ENCODE measurements at places on chromosomes 6 and 20.
A peak's percentile ranks its signal among the peaks of the same experiment; 100 is the strongest.

DNA sequence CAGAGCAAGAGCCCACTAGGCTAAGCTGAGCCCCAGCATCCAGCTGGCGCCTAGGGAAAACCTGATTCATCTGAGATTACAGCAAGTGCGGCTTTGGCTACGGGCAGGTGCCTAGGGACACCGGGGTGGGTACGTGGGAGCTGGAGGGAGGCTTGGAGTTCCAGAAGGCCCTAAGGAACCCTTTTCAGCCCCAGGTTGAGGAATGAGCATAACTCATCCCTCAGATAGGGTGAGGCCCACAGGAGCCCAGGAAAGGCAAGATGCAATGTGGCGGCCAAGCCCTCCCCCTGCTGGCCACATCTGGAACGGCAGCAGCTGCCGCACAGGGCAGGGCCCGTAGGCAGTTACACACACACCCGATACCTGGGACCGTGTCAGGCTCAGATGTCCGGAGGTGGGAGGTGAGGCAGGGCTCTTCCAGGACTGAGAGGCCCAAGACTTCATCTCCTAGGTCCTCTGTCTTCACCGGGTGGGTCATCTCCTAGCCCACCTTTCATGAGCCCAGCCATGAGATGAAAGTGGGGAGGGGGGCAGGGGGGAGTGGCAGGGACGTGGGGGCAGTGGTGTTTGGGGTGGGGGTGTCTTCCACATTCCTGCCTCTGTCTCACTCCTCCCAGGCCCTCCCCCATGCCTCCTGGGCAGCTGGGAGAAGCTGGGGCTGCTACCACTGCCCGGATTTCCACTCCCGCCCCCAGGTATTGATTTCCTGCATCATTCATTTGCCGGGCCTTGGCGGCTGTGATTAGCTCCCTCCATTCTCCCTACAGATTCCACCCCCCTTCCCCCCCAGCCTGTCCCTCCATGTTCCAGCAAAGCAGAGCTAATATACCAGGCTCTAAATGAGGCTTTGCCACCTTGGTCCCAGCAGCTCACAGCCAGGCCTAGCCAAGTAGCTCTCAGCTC is 5.5 kb downstream of the MDGA1 start:
- peaks cover 32% of the 10 kb centered on the region for H3K27me3 ChIP-seq
- no peaks in the 10 kb centered on the region for H3K36me3 ChIP-seq
- peak overlapping the region; percentile 0 for H3K27ac ChIP-seq
- no peak overlapping the region for H3K4me3 ChIP-seq

- no peak overlapping the region for H3K27ac ChIP-seq
- H3K4me1 ChIP-seq: no peaks in the 10 kb centered on the region
- ATAC-seq: no peak
- no peak overlapping the region for H3K4me3 ChIP-seq
- no peaks in the 10 kb centered on the region for H3K36me3 ChIP-seq
Observed at GRCh38 chr6:113870917-113871316, 13.8 kb downstream of the MARCKS start.

- H3K27ac ChIP-seq: no peak overlapping the region
- no peaks in the 10 kb centered on the region for H3K36me3 ChIP-seq
- H3K4me3 ChIP-seq: no peak overlapping the region
- ATAC-seq: no peak
- H3K4me1 ChIP-seq: no peaks in the 10 kb centered on the region
- H3K27me3 ChIP-seq: no peaks in the 10 kb centered on the region
Observed at GRCh38 chr6:82298012-82298411, 50.5 kb upstream of the IBTK start.

GRCh38 chr20:58892932-58893224 is 40.4 kb downstream of the GNAS start:
- peak overlapping the region; percentile 96 for H3K27ac ChIP-seq
- peak overlapping the region; percentile 95 for H3K4me3 ChIP-seq
- H3K4me1 ChIP-seq: peaks cover 32% of the 10 kb centered on the region

DNA sequence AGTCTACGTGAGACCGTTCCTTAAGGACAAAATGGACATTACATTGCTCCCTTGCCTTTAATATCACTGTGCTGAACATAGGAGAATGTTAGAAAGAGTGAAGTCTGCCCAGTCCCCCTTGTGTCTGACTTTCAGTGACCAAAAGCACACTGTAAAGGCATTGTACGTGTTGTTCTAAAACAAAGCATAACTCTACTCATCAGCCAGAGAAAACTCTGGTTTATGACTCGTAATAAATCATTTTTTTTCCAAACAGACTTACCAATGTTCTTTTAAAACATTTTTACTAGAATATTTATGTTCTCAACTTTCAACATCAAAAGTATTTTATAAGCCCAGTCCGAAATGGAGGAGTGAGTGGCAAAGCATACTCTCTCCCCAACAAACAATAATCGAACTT is 262.5 kb downstream of the GJA1 start:
- no peak overlapping the region for H3K27ac ChIP-seq
- H3K4me3 ChIP-seq: no peak overlapping the region
- H3K4me1 ChIP-seq: no peaks in the 10 kb centered on the region
- no peaks in the 10 kb centered on the region for H3K36me3 ChIP-seq

DNA sequence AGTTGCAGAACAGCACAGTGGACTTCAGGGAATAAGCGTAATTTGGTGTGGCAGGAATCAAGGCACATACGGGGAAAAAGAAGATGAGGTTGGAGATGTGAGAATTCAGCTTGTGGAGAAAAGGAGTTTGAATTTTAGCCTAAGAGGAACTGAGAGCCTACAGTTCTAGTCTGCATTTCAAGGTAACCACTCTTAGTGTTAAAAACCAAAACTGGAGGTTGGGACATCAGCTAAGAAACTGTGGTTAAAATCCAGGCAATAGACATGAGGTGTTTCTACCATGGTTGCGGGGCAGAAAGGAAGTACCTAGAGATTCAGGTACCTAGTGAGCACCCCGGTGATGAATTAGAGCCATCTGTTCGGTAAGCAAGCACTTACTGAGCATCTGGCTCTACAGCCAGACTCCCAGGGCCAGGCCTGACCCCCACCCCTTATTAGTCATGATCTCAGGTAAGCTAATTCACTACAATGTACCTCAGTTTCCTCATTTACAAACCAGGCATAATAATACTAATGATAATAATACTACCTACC is 44.4 kb downstream of the FAXC start:
- H3K4me3 ChIP-seq: no peak overlapping the region
- H3K27ac ChIP-seq: no peak overlapping the region
- ATAC-seq: no peak
- H3K4me1 ChIP-seq: no peaks in the 10 kb centered on the region
- H3K36me3 ChIP-seq: no peaks in the 10 kb centered on the region

DNA sequence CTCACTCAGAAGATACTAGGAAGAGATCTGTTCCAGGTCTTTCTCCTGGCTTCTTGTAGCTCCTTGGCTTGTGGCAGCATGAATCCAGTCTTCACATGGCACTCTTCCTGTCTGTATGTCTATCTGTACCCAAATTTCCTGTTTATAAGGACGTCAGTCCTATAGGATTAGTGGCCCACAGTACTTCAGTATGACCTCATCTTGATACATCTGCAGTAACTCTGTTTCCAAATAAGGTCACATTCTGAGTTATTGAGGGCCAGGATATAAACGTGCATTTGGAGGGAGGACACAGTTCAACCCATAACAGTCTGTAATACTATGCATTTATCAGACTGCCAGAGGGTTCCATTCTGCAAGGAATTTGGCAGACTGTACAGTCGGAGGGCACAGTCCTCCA is 57.6 kb upstream of the DYNLRB1 start:
- H3K4me1 ChIP-seq: peaks cover 3% of the 10 kb centered on the region
- no peak overlapping the region for H3K27ac ChIP-seq
- no peak for ATAC-seq
- H3K27me3 ChIP-seq: no peaks in the 10 kb centered on the region

DNA sequence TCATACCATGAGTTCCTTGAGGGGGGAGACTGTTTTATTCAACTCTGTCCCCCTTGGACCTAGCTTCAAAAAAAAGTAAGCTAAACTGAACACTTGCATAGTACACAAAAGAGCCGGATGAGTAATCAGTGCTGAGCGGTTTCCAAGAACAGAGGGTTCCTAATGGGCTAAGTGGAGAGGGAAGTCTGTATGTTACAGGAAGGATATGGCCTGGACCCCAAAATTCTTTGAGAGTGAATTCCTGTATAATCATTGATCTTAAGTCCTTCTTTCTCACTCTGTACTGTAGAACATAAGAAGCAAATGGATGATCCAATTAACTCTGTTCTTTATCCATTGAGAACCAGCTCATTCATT is 324.7 kb upstream of the CNR1 start:
- no peak overlapping the region for H3K4me3 ChIP-seq
- no peaks in the 10 kb centered on the region for H3K4me1 ChIP-seq
- no peak for ATAC-seq
- H3K36me3 ChIP-seq: no peaks in the 10 kb centered on the region
- peaks cover 11% of the 10 kb centered on the region for H3K27me3 ChIP-seq

DNA sequence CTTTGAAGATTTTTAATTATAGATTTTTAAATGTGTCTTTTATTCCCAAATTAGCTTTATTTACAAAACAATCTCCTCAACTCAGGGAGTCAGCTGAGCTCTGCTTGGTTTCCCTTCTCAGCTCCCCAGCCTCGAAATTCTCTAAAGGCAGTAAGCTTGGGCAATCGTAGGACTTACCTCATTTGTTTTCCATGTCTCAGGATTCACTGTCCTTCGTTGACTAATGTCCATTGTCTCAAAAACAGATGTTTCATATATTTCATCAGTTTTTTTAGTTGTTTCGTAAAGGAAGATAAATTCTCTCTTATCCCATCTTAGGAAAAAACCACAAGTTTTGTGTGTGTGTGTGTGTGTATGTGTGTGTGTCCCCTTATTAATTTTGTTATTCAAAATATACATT is 102.2 kb upstream of the ADGRF1 start:
- H3K27me3 ChIP-seq: peaks cover 3% of the 10 kb centered on the region
- no peak overlapping the region for H3K27ac ChIP-seq
- no peak for ATAC-seq
- H3K4me1 ChIP-seq: no peaks in the 10 kb centered on the region

GRCh38 chr6:166929542-166930189 is 26.7 kb downstream of the RNASET2 start:
- no peak overlapping the region for H3K27ac ChIP-seq
- peaks cover 74% of the 10 kb centered on the region for H3K36me3 ChIP-seq

GRCh38 chr6:13471184-13471583 is 16.2 kb downstream of the GFOD1 start:
- ATAC-seq: no peak
- peaks cover 7% of the 10 kb centered on the region for H3K4me1 ChIP-seq
- no peak overlapping the region for H3K4me3 ChIP-seq
- no peaks in the 10 kb centered on the region for H3K36me3 ChIP-seq

DNA sequence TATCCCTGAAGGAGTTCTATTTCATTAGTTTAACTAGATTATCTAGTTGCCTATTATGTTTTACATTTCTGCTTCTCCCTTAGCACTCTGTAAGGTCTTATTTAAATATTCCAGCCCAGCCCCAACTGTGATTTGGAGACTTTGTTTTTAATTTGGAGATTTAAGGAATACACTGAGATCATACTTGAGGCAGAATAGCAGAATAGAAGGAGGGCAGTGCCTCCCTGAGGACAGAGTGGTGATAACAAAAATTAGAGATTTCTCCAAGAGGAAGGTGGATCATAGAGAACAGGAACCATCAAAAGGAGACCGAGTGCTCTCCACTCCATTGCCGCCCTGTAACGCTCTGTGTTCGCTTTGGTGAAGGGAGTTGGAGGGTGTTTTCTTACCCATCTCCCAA is 14.8 kb upstream of the CD164 start:
- no peaks in the 10 kb centered on the region for H3K4me1 ChIP-seq
- no peaks in the 10 kb centered on the region for H3K27me3 ChIP-seq
- no peak for ATAC-seq
- no peak overlapping the region for H3K27ac ChIP-seq
- no peak overlapping the region for H3K4me3 ChIP-seq
- H3K36me3 ChIP-seq: no peaks in the 10 kb centered on the region

- no peaks in the 10 kb centered on the region for H3K4me1 ChIP-seq
- H3K36me3 ChIP-seq: no peaks in the 10 kb centered on the region
- no peak overlapping the region for H3K4me3 ChIP-seq
Observed at GRCh38 chr6:52712136-52712535, 41.2 kb downstream of the TMEM14A start.

GRCh38 chr6:138240476-138241245 is 22.4 kb upstream of the PBOV1 start:
- ATAC-seq: no peak
- no peak overlapping the region for H3K27ac ChIP-seq
- H3K27me3 ChIP-seq: peaks cover 29% of the 10 kb centered on the region
- H3K36me3 ChIP-seq: no peaks in the 10 kb centered on the region

DNA sequence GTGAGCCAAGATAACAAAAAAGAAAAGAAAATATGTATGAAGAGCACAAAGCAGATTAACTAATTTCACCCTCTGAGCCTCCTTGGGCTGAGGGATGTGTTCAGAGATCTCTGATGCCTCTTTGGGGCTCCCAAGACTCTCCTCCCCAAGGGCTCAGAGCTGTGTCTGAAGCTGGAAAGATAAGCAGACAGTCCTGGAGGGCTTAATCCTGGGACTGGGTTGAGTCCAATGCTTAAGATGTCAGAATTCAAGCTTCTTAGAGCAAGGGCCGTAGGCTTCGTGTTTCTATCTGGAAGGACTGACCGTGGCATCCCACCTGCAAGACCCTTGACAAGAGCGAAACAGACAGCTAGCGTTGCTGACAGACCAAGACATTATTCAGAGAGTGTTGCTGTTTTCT is 229.0 kb downstream of the ZMYND8 start:
- no peaks in the 10 kb centered on the region for H3K36me3 ChIP-seq
- H3K27ac ChIP-seq: no peak overlapping the region
- peaks cover 26% of the 10 kb centered on the region for H3K27me3 ChIP-seq
- no peaks in the 10 kb centered on the region for H3K4me1 ChIP-seq
- ATAC-seq: no peak
- no peak overlapping the region for H3K4me3 ChIP-seq

GRCh38 chr6:29899281-29899680 is 43.1 kb upstream of the HLA-A start:
- no peak for ATAC-seq
- H3K27me3 ChIP-seq: no peaks in the 10 kb centered on the region
- no peaks in the 10 kb centered on the region for H3K4me1 ChIP-seq

- no peaks in the 10 kb centered on the region for H3K36me3 ChIP-seq
- ATAC-seq: no peak
- H3K4me3 ChIP-seq: no peak overlapping the region
- H3K27me3 ChIP-seq: no peaks in the 10 kb centered on the region
Observed at GRCh38 chr6:45256697-45257695, 71.1 kb upstream of the RUNX2 start.

- peaks cover 12% of the 10 kb centered on the region for H3K27me3 ChIP-seq
- H3K27ac ChIP-seq: no peak overlapping the region
- H3K4me3 ChIP-seq: no peak overlapping the region
- H3K36me3 ChIP-seq: no peaks in the 10 kb centered on the region
Observed at GRCh38 chr20:40718982-40719729, 30.1 kb upstream of the MAFB start.

GRCh38 chr20:14197097-14197496 is 140.3 kb downstream of the FLRT3 start:
- H3K4me1 ChIP-seq: no peaks in the 10 kb centered on the region
- H3K4me3 ChIP-seq: no peak overlapping the region
- H3K27me3 ChIP-seq: no peaks in the 10 kb centered on the region
- no peak overlapping the region for H3K27ac ChIP-seq

- H3K4me3 ChIP-seq: no peak overlapping the region
- peaks cover 31% of the 10 kb centered on the region for H3K27me3 ChIP-seq
- H3K27ac ChIP-seq: no peak overlapping the region
- no peak for ATAC-seq
- no peaks in the 10 kb centered on the region for H3K4me1 ChIP-seq
- no peaks in the 10 kb centered on the region for H3K36me3 ChIP-seq
Observed at GRCh38 chr6:107630348-107630977, 140.5 kb downstream of the SOBP start.
